Mesenteric fat pad (tissue), 1 donor: ENCODE measurements at places on chromosomes 1 and 21. TPM values are rescaled to one million over a fixed set of nuclear protein-coding genes. Genes with fewer than 3 reads are reported as not detected.
A peak's percentile ranks its signal among the peaks of the same experiment; 100 is the strongest.

DNA sequence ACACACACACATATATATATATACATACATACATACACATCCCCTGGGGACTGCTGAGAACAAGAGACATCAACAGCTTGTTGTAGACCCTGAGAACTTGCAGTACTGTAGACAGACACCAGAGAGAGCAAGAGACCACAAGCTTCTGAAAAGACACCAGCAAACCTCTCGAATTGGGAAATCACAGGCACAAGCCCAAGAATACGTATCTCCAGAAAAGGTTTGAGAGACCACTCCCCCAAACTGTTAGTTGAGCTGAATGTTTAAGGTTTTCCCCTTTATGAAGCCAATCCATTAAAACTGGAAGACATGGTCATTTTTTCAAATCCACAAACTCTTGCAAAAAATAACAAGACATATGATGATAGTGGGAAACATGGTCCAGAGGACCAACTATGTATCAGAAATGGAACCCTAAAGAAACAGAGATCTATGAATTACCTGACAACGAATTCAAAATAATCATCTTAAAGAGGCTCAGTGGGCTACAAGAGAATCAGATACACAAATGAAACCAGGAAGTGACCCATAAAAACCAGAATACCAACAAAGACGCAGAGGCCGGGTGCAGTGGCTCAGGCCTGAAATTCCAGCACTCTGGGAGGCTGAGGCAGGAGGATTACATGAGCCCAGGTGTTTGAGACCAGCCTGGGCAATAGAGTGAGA is 45.1 kb downstream of the SLC2A1 start:
- no peak for DNase-seq

DNA sequence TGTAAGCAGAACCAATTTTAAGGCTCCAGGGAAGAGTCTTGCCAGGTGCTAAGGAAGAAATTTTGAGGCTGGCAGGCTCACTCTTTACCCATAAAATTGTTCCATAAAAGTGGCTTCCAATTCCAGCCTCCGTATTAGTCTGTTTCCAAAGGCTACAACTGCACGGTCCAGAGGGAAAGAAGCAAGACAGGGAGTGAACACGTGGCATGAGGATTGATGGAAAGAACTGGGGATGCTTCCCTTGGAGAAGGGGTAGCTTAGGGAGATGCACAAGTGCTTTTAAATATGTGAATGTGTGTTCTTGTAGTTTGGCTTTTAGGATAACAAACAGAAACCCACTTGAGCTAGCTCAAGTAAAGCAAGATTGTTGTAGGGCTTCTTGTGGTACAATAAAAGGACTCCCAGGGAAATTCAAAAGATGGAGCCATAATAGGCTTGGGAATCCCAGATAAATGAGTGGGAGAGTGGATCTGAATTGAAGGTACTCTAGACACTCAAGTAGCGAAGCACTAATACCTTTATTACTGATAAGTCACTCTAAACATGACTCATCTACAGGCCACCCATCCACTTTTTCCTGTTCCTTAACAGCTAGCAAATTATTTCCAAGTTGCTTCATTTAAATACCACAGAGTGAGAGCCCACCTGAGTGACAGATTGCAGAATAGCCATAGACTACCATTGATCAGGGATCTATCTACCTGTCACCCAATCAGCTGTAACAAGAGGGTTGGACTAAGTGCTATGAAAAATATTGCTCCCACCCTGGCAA is 34.8 kb upstream of the NPL start:
- no peak for DNase-seq

DNA sequence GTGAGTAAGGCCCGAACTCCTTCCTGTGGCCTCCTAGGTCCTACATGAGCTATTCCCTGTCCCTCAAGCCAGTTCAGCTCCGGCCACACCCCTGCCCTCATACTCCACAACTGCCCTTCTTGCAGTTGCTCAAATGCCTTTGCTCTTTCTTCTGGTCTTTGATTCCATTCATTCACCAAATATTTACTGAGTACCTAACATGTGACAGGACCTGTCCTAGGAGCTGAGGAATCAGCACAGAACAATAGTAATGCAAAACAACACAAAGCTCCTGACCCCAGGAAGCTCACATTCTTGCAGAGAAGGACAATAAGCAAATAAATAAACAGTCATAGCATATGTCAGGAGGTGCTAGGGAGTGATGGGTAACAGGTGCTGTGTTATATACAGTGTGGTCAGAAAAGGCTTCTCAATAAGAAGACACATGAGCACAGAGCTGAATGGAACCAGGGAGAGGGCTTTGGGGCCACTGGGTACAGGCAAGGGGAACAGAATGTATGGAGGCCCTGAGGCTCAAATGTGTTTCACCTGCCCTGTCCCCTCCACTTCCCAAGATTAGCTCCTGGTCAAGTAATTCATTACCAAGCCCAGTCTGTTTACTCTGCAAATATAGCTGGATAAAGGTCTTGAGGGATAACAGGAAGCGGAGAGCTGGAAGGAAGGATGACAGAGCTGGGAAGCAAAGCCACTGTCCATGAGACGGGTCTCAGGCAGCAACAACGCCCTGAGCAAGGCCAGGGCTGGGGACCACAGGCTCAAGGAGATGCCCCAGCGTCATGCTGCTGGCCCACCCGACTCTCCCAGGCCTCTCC is 145.1 kb downstream of the CSMD2 start:
- DNase-seq, result no peak

GRCh38 chr1:220803401-220804201 is 16.9 kb downstream of the MTARC1 start:
- no peak for DNase-seq

GRCh38 chr1:210049616-210050015 is 111.6 kb downstream of the SYT14 start:
- no peak for DNase-seq

DNA sequence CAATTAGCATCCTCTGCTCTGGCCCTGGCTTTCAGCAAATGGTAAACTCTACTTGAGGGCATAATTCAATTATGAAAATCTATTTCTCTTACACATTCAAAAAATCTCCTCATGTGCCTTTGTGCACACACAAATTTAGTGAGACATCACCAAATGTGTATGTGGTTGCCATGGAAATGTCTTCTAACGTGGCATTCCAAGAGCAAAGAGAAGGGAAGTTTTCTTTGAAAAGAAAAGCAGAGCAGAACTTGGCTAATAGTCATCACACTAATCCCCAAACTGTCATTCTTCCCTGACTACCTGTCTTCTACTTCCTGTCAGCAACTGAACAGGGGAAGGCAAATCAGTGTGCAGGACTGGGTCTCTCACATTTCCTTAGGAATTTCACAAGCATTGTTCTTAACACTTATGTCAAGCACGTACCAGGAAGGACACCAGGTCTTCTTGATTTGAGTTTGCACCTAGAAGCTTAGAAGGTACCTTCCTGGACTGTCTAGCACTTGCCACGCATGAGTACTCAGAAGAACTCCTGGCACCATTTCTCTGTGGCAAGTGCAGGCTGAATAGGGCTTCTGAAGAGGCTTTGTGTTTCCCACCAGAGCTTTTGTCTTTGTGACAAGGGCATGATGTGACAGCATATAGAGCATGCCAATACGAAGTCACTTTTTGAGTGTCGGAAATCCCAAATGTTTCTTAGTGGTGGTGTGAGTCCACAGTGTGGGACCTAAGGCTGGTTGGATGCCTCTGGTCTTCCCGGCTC is 32.3 kb downstream of the MAN1C1 start:
- DNase-seq, result no peak

The TMCO1 gene
- total RNA-seq, result 78.2 TPM

The SAMD13 gene
- total RNA-seq, result 0.61 TPM

The APOBEC4 gene
- total RNA-seq, result not detected

DNA sequence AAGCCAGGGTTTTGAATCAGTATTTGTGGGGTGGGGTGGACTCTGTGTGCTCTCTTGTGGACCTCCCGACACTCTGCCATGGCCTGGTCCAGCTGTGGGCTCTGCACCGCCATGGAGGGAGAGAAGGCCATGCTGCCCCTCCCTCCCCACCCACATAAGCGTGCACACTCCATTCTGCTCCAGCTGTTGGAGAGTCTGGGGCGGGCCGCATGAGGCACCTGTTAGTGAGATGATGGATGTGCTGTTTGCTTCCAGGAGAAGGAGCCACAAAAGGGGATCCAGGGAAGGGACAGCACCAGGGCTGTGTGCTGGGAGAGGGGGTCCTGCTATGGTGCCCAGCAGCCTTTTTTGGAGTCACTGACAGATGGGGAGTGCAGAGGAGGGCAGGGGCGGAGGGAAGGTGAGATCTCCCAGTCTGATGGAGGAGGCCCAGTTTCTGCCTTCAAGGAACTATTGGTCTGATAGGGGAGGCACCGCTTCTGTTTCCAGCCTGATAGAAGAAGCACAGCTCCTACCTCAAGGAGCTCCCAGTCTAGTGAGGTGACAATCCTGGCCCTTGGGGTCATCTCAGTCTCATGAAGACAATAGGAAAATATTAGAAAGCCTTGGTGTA is 101.5 kb downstream of the ACTL8 start:
- no peak for DNase-seq

- DNase-seq, result no peak
These were observed 3.3 kb downstream of the ADSS2 start for GRCh38 chr1:244448279-244449036.

GRCh38 chr1:4408380-4408779 is 246.0 kb upstream of the AJAP1 start:
- DNase-seq, result no peak

DNA sequence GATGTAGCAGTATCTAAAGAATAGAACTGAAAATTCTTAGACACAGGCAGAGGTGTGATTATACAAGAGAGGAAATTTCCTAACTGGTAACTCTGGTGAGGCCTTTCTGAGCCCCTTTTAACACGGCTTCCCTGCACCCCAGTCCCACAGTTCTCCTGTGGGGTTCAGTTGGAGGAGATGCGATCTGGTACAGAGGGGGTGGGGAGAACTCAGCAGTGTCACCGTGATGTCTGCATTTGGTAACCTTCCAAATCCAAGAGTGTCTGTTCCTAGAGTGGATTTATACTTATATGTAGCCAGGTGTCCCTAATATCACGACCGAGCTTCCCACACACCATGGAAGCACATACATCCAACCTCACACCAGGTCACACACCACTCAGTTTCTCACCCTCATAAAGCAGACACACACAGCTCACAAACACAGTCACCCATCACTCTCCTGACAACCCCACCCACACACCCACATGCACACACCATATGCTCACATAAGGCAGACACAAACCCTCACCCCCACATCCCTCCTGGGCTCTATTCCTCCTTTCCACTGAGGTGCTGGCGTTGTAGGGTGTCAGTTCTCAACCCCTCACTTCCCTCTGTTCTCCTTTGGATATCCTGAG is 48.5 kb downstream of the RHBG start:
- DNase-seq, result no peak

The CLCNKB gene
- 0.35 TPM for total RNA-seq

The ANKRD65 gene
- total RNA-seq, result 4.1 TPM

DNA sequence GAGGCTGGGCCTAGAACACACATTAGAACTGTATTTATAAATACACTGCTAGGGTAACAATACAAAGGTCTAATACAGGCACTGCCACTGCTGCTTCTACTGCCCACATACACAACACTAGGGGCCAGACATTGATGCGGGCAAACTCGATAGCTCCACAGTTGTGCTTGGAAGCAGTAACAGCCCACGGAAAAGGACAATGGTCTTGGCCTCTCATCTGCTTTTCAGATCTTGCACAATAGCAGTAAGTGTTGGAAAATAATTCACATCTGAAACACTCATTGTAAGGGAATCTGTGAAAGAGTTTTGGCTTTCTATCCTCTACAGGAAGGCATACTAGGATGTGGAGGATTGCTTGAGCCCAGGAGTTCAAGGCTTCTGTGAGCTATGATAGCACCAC is 6.9 kb upstream of the SPOCD1 start:
- DNase-seq, result peak; percentile 5

DNA sequence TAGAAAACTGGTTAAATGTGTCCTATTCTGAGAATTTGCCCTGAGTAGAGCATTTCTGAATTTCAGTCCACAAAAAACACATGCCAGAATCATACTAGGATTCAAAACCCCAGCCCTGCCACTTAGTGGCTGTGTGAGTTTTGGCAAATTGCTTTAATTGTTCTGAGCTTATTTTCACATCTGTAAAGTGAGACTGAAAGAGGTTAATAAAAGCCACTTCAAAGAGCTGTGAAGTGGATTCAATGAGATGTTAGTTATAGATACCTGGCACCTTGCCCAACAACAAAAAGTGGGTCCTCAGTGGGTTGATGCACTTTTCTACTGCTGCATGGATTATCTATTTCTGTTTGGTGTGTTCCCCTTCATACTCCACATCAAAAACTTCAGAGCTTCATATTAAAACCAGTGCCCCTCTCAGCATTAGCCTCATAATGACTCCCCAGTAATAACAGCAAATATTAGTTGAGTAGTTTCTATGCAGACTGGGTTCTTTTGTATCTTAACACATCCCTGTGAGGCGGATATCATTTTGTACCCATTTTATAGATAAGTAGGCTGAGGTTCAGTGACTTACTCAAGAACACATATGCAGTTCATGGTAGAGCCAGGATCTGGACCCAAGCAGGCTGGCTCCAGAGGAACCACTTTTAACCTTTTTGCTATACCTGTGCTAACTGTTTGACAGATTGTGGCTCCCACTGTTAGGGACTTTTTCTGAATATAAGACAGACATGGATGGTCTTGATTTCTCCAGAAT is 14.2 kb upstream of the ADORA3 start:
- DNase-seq, result no peak

GRCh38 chr1:109664671-109665070 is 3.2 kb upstream of the GSTM2 start:
- no peak for DNase-seq

The SH2D5 gene
- 0.22 TPM for total RNA-seq

DNA sequence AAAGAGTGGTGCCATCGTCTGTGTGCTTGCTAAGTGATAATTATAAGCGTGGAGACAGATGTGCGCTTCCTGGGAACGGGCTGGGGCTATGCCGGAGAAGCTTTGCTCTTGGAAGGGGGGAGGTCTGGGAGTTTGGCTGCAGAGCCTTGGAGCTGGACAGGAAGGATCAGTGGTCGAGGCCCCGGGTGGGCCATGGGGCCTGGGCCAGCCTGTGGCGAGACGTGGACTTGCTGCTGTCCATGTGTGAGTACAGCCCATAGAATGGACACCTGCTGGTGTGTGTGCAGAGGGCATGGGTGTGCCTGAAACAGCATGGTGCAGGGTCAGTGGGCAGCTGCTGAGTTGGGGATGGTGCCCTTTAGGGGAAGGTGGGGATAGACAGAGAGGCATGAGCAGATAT is 121.3 kb downstream of the PCBP3 start:
- no peak for DNase-seq

DNA sequence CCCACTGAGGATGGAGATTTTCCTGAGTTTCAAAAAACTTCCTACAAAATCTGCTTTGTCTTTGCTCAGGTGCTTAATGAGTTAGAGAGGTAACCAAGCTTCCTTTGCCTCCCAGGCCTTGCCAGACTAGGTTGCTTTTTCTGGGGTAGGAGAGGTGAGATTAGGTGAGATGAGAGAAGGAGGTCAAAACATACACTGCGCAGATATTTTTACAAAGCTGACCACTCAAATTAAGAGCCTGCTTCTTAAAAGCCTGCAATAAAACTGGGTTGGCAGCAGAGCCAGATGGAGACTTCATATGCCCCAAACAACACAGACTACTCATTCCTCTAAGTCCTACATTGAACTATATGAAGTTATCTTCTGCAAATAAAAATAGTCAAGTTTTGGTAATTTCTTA is 352.5 kb downstream of the NUF2 start:
- DNase-seq, result no peak
